ENCODE measurements at places on chromosomes 5 and 9.

GRCh38 chr5:112960863-112961504, 15.6 kb upstream of the DCP2 start:
- no peak for DNase-seq

- no peak for DNase-seq
Measured at GRCh38 chr9:109923806-109924205, 143.8 kb downstream of the PALM2AKAP2 start.

DNA sequence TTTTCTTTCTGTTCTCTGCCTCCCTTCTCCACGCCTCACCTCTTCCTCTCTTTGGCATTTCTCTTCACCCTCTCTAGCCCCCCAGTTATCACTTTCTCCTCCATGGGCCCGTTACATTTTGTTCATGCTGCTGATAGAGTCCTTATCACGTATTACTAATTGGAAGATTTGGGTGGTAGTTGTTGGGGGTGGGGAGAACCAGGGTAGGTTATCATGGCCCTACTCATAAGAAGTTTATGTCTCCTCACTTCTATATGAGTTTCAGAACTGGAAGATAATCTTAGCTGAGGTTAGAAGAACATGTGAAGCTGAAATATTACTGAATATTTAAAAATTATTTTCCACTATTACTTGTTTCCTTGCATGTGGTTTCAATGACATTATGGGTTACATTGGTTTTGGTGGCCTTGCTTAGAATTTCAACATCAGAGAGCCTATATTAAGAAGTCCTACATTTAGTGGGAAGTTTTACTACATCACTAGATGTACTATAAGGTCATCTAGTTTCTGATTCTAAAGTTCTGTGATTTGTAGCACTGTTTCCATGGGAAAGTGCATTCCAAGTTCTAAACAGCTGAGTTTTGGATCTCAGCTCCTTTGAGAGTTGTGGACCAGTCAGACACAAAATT, 36.8 kb downstream of the PIP5K1B start:
- DNase-seq = no peak

DNA sequence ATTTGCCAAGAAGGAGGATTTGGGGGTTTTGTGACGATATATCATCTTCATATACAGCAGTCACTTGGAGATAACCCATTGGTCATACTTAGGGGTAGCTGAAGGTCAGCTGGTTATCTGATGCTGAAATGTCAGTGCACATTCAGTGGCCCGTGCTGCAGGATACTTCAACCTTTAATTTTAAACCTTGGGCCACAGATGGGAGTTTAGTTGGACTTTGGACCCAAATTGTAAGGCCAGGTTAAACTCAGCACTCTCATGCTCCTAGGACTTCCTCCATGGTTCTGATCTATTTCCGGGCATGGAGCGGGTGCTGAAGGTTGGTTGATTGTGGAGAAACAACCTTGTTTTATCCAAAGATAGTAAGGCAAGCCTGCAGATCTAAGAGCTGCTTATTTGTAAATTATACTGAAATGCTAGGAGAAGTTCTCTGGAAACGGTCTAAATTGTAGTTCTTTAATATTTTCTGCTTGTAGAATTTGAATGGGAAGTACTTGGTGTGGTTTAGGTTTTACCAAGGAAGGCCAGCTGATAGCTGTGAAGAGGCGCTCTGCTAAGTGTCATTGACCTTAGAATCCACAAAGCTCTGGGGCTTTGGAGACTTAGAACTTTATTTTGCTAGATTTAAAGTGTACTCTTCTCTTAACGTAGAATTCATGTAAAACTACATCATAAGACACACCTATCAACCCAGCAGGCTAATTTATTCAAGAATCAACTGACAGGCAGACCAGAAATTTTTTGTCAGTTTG, 38.6 kb downstream of the SLC44A1 start:
- no peak for DNase-seq

DNA sequence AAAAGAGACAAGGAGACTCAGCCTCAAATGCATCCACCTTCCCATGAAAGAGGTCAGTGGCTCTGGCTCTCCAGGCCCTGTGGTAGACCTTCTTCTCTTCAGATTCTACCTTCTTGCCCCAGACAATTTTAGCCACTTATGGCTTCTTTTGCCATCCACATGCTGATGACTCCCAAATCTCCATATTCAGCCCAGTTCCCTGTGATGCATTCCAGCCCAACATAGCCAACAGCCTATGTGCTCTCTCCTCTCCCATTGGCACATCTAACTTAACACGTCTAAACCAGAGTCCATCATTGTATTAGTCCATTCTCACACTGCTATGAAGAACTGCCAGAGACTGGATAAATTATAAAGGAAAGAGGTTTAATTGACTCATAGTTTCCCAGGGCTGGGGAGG, 108.8 kb downstream of the FSTL4 start:
- DNase-seq = no peak

DNA sequence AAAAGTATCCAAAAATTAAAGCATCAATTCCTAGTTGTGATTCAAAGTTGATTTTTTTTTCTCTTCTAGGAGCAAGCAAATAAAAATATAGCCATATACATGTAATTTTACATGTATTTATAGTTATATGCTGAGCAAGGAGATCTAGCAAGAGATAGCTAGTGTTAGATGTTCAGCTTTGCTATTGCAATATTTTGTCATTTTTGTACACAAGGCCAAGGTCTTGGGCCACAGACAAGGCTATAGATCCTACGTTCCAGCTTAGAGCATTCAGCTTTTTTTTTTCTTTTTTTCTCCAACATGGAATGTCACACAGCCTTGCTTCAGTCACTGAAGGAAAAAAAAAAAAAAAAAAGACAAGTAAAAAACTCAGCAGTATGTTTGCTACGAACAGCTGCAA, 36.8 kb downstream of the HMGCR start:
- DNase-seq = no peak

DNA sequence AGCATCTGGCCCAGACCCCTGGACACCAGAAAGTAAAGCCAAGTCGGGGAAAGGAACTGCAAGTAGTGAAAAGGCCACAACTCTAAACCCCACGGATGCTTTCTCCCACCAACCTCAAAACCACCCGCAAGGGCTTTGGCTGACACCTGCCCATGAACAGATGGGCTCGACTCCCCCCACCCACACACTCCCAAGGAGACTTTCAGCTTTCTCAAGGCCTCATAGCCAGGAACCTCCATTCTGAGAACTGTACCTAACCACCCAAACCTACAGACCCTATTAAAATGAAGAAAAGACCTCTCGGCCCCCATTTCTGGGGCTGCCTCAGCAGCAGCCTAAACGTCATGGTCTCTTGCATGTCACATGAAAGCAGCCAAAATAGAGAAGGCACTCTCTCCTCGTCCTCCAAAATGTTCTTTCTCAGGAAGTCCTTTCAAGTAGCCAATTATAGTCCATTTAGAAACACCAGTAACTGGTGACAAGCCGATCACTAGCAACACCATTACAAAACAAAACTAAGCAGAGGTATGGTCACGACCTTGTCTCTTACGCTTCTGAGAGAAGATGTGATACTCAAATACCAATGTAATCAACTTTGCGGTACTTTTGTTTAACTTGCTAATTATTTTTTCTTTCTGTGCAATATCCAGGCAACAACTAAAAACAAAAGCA, 2.9 kb downstream of the B4GALT1 start:
- no peak for DNase-seq

DNA sequence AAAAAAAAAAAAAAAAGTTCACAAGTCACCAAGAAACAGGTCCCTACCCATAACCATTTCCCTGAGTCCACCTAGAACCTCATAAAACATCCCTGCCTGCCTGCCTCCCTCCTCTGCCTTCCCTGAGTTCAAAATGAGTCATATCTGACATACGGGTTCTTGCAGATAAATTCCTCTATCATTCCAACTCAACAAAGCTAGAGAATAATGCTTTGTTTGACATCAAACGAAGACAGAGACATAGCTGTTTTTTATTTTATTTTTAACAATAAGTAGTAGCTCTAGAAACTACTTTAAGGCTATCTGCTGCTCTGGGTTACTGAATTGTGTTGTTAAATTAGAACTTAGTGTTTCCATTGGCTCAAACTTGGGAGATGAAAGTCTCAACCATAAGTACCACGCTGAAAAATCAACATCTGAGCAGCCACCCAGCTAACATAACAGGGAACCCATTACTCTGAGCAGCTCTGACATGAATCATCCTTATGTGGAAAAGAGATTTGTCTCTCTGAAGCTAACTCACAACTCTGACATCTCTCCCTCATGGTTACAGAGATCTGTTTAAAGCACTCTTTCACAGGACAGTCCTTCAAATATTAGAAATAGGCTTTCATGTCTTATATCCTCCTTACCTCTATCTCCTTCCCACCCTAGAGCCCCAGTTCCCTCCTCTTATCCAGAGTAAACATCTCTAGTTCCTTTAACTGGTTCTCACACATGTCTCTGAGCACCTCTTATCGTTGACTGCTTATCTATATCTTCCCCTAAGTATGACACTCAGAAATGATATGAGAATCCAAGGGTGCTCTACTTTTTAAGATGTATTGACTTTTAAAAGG, 12.1 kb downstream of the TMEM245 start:
- DNase-seq = no peak

GRCh38 chr5:167576126-167576525, 715.3 kb upstream of the WWC1 start:
- no peak for DNase-seq

DNA sequence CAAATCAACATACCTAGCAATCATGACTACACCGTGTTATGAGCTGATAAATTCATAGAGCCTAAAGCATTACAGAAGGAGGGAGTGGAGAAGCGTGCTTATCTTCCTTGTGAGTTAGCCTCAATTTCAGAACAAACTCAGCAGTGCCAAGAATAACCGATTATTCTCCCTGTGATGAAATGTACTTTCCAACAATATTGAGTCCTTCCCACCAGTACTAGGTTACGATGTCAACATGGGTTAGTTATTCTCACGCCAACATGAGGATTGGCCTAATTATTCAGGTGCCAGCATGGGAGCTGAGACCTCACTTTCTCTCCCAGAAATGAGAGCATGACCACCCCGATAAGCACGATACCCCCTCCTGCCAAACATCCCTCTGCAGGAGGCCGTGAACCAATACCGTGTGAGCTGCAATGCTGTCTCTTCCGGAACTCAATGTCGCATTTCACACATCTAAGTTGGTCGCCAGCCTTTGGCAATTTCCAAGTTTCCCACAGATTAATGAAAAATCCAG, 193.7 kb downstream of the ENC1 start:
- no peak for DNase-seq

DNA sequence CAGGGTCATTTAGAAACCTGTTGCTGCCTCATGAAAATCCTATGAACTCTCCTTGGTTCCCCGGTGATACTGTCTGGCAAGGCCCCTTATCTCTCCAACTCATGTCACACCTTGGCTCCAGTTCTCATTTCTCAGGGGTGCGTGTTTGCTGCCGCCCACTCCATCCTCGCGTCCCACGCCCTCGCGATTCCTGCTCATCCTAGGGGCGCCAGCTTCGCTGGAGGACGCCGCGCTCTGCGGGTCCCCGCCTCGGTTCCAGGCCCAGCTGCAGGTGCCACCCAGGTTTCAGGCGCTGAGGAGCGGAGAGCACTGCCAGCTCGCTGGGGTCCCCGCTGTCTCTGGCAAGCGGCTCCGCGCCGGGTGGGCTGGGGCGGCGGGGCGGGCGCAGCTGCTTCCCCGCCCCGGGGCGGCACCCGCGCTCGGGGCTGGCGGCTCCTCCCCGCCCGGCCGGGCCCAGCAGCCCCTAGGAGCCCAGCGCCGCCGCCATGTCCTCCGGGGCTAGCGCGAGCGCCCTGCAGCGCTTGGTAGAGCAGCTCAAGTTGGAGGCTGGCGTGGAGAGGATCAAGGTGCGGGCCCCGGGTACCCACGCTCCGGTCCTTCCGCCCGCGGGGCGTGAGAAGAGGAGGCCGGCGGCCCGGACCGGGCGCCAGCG, at the start of gene GNG10:
Gene GNG10 (plus strand): TSS at position 456 of the 652 bp plus-strand sequence. CDS start 30 bp downstream, at position 486.
- peak; percentile 68 for DNase-seq
